ENCODE measurements at places on chromosomes 16 and 17.

GRCh38 chr16:11046382-11046931 is 102.1 kb downstream of the CLEC16A start:
- DNase-seq: no peak

- no peak for DNase-seq
Measured at GRCh38 chr16:69561901-69562300, 3.9 kb upstream of the NFAT5 start.

GRCh38 chr17:60548990-60549389 is 22.9 kb upstream of the APPBP2 start:
- DNase-seq: no peak

DNA sequence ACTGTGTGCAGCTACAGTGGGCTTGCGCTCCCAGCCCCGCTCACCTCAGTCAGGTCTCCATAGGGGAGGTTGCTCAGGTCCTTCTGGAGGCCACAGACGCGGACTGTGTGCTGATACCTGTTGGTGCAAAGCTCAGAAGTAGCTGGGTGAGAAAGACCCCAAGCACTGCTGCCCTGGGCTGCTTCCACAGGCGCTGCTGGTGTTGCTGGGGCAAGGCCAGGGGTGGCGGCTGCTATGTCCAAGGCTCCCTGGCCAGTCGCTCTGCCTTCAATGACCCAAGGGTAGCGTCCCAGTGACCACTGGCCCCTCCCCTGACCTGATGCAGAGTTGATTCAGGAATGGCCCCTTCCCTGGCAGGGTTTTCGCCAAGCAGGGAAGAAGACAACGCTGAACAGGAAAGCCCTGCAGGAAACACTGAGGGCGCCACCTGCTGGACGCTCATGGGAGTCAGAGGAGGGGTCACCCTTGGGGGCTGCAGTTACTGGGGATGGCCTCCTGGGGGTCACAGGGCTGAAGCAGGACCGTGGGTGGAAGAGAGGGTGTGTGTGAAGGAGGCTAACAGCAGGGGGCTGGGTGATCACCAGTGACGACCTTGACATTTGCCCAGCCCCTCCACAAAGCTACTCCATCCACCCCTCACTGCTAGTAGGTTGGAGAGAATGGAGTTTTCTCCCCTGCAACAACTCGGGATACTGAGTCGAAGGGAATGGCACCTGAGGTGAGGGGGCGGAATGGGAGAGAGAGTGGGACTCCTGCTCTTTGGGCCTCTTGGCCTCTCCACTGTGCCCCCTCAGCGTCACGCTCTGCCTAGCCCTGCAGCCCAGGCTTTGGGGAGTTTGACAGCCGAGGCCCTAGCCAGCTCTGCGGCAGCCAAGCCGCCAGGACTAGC is 38.3 kb downstream of the ABCC12 start:
- no peak for DNase-seq

- DNase-seq: no peak
Measured at GRCh38 chr17:67386965-67387551, 10.0 kb downstream of the PITPNC1 start.

- DNase-seq: no peak
Measured at GRCh38 chr17:54835015-54835414, 65.6 kb upstream of the TOM1L1 start.

GRCh38 chr17:63423251-63423950 is 22.7 kb downstream of the CYB561 start:
- no peak for DNase-seq

- DNase-seq: no peak
Measured at GRCh38 chr16:10888320-10888937, 11.4 kb downstream of the CIITA start.

- no peak for DNase-seq
Measured at GRCh38 chr16:10929853-10930754, 12.2 kb downstream of the DEXI start.

DNA sequence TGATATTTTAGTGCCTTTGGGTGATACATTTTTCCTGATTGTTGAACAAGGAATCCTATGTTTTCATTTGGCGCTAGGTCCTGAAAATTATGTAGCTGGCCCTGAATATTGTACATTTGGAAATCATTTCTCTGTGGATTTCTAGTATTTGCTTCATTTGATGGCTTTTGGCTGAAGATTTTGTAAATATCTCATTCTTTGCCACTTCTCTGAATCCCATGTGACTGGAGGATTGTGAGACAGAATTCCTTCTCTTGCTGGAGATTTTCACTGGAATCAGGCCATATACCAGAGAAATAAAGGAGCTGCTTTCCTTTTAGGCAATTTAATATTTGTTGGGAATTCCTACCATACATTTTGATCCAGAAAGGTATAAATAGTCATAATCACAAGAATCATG is 8.6 kb downstream of the KRT28 start:
- DNase-seq: no peak

- no peak for DNase-seq
Measured at GRCh38 chr17:49956780-49957179, 12.2 kb upstream of the DLX4 start.

DNA sequence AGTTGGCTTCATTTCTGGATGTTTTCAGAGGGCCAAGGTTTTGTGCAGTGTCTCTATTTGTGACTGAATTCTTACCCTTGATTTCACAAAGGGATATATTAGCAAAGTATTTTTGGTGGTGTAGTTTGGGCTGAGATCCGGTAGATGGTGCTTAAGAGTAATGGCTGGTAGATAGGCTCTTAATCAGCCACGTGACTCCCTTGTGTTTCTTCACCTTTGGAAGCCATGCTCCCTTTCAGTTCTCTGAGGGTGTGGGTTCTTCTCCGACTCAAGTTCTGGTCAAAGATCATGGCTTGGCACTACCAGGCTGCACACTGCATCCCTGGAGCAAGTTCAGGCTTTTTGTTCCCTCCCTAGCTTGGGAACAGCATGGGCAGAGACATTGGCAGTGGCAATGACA is 887.3 kb downstream of the CDH8 start:
- DNase-seq: no peak

GRCh38 chr16:85626191-85626981 is 13.3 kb downstream of the GSE1 start:
- DNase-seq: no peak

- DNase-seq: no peak
Measured at GRCh38 chr16:48137822-48138221, 18.0 kb downstream of the ABCC12 start.

DNA sequence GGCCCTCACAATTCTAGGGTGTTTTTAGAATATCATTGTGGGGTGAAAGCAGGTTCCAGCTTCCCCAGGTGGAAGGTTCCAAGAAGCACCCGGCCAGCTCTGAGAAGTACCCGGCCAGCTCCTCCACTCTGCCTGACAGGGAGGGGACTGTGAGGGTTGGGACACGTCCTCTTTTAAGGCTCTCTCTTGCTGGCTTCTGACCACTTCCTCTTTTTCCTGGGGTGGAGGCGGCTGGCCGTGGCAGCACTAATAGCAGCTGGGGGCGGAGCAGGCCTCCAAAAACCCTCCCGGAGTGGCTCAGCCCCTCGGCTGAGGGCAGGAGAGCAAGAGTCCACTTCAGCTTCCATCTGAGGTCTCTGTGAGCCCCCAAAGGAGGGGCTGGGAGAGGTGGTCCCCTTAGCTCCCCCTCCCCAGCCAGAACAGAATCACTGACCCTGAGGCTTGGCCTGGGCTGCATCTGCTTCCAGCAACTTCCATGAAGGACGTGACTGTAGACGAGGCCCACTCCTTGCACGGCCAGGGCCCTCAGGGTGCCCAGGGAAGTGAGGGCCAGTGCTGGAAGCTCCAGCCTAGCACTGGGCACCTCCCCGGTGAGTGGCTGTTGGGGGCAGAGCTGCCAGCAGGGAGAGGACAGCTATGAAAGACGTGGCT is 26.7 kb upstream of the PLCG2 start:
- DNase-seq: no peak

DNA sequence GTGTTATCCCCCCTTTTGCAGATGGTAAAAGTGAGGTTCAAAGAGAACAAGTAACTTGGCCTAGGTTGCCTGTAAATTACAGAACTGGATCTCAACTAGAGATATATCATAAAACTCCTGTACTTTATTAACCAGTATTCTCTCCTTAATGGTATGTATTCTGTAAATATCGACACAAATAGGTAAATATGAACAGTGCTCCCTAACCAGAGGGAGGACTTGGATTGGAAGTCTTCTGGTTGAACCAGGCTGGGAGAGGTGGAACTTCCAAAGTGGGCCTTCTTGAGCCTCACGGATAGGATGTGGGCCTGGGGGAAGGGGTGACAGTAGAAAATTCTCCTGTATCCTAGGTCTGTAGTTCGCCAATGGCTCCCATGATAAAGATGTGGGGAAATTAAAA is 7.7 kb downstream of the STAT5A start:
- no peak for DNase-seq

DNA sequence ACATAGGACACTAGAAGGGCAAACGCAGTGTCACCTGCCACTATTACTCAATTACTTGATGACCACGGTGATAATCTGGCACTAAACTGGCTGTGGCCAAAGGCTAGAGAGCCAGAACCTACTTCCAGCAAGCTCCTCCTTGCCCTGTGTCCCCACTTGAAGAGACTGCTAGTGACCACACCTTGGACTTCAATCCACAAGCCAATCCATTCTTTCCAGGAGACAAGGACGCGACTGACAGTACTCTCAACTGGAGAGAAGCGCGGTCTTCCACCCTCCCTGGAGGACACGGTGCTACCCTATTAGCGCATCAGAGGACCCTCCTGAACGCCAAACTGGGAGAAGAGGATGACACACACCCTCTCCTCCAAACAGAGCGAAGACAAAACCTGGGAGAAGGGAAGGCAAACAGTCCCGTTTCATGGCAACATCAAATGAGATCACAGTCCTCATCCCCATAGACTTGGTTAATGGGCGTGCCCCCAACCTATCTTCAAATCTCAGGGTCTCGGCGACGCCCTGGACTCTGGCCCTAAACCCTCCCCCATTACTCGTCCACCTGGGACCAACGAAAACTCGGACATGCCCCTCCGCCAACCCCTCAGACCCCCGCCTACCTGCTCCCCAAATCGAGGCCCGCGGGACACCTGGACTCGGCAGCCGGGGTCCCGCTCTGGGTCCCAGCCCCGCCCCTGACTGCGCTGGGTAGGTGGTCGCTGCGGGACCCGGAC is 508 bp downstream of the FLCN start:
- no peak for DNase-seq

DNA sequence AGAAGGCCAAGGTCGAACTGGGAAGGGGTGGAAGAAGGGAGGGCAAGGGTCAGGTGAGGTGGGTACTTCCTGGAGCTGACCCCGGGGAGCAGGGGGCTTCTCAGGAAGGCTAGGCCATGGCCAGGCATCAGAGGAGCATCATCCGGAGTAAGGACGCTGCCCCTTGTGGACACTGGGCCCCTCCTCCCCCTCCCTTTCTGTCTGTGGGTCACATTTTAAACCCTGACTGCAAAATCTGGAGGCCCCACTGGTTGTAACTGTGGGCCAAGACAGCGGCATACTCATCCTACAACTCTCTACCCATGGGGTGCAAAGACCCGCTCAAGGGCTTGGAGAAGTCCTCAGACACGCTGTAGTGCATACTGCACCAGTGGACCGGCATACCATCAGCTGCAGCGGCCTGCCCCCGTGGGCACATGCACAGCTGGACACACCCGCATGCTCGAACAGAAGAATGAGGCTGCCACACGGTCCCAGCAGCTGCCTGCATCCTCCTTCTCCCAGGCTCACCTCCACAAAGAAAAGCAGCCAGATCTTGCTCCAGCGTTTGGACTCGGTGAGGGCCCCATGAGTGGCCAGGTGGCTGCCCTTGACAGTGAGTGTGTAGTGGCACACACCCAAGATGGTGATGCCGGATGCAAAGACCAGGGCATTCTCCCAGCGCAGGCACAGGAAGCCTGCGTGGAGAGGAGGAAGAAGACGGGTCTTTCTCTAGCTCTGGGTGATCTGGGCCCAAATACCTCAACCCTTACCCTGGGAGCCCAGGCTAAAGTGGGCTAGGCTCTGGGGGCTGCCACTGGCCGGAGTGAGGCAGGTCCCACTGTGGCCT is 1.2 kb downstream of the FADS6 start:
- no peak for DNase-seq

DNA sequence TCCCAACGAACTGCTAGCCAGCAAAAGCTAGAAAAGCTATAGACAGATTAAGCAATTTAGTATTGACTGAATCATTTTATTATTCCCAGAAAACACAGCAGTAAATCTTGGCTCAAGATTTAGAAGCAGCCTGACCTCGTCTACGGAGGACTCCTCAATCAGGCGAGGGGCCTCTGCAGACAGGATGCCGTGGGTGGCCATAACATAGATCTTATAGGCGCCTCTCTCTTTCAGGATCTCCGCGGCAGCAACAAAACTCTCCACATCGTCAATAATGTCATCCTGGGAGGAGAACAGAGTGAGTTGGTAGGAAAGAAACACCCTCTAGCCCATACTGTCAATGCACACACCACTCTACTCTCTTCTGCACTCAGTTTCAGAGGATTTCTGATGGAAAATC is 4.7 kb upstream of the QRICH2 start:
- DNase-seq: no peak

DNA sequence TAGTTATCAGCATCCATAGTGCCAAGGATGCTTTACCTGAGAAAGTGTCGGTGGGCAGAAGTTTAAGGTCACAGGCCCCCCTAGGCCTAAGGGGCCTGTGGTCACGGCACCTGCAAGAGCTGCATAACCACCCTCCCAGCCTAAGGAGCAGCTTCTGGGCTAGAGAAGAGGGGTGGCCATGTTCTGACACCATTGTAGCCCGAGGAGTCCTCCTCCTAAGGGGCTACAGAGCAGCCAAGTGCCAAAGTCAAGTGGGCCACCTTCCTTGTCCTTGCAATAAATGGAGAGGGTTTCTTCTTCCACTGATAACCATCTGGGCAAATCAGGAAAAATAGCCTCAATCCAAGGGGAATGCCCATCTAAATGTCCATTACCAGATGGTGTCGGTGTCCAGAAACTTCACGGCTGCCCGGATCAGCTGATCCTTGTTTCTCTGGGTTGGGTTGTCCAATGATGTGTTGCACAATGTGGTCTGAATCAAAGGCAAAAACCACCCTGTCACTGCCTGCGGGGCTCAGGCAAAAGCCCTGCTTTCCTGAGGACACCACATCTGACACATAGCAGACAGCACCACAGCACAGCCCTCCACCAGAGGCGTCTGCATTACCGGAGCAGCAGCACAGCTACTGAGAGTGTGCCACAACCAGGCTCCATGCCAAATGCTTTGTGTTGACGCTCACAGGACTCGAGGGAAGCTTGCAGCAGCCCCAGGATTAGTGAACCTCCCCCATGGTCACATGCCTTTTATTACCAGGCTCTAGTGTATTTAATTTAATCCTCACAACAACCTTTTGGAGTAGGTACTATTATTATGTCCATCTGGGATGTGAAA is 12.8 kb downstream of the ATPAF2 start:
- DNase-seq: no peak

GRCh38 chr17:31452101-31452500 is 60.6 kb downstream of the RAB11FIP4 start:
- no peak for DNase-seq

DNA sequence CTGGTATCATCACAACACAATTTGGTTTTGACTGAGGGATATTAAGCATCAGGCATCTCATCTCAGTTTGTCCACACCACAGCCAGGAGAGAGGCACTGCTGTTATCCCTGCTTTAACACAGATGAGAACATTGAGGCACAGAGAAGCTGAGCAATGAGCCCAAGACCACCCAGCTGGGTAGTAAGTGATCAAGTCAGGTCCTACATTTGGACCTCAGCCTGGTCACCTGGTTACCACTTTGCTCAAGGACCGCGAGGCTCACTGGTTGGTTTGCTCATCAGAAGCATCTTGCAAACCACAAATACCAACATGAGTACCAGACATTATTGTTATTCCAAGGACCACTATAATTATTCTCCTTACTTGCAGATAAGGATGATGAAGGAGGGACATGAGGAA is 245.5 kb downstream of the CBLN1 start:
- DNase-seq: no peak
